Stimulated activated CD4-positive, alpha-beta T cell treated with anti-CD3 and anti-CD28 coated beads, TNF-alpha, amount 100 ng/mL, for 1 hour (primary cell): ENCODE measurements at places on chromosomes 12 and 14.

GRCh38 chr12:56157201-56158028 lies 744 bp upstream of the MYL6 start:
- DNase-seq, result no peak

GRCh38 chr14:36996857-36997590 lies 175.4 kb downstream of the SLC25A21 start:
- no peak for DNase-seq

DNA sequence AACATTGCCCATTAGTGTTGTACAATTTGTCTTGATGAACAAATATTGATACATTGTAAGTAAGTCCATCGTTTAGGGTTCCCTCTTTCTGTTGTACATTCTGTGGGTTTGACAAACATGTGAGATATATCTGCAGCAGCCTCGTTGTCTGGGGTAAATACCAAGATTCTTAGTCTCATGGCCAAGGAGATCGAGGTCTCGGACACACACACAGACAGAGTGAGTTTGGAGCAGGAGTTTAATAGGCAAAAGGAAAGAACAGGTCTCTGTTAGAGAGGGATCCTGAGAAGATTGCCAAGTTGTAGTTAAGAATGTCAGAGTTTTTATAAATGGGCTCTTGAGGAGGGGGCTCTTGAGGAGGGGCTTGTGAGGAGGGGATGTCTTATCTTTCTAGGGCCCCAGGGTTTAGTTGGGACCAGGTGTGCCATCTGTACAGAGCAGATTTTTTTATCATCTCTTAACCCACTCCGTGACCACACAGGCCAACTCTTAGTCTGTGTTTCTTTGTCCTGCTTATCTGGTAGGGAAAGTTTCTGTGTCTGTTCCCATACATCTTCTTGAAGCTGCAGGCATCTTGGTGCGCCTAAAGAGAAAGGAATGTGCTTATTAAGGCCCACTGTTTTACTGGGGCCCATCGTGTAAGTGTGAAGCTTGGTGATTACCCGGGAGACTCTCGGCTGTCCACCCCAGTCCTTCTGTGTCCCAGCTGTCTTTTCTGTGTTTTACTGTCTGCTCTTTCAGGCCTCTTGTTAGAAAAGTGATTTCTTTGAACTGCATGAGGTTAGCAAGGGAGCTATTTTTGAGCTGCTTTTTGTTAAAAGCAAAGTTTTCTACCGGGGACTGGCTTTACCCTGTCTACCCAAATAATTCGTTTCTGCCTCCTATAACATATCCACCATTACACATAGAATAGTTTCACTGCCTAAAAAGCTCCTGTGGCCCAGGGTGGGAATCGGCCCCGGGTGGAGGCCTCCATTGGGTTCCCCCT lies 22.4 kb upstream of the CLEC2D start:
- DNase-seq, result no peak

- no peak for DNase-seq
Measured at GRCh38 chr14:54706769-54707168, 139.8 kb downstream of the SAMD4A start.
